GM23248 (cell line): ENCODE measurements at places on chromosomes 1 and 21. TPM values are rescaled to one million over a fixed set of nuclear protein-coding genes. Genes with fewer than 3 reads are reported as not detected.
A peak's percentile ranks its signal among the peaks of the same experiment; 100 is the strongest.

TCHH gene
- 0.22 TPM in 1 of 2 replicates, not detected in the other for total RNA-seq

E2F2 gene
- 1.1 and 1.2 TPM in 2 replicates for total RNA-seq

DNA sequence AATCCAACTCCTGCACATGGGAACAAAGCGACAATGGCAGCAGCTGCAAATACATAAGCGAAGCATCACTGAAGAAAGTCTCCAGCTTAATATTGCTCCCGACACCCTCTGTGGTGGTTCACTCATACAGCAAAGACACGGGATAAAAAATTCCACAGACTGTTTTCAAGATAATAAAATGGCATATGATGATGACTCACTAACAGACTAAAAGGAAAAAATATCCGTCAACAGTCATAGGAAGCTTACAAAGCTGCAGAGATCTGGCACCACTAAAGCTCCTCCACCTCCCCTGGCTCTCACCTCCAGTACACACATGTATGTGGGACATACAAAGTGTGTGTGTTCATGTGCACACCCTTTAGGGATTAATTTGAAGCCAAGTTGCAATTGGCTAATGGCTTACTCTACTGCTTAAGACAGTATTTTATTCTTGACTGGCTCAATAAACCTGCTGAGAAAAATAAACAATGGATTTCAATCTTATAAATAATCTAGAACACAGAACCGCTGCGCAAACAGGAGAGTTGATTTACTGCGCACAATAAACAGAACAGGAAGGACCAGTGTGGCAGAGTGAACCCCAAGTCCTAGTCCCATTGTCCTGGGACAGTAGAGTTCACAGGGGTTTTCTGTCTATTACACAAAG lies 94.4 kb downstream of the SLC45A1 start:
- H3K27ac ChIP-seq = peak overlapping the region; percentile 88
- no peaks in the 10 kb centered on the region; the same call in 1 of the 2 replicates for H3K36me3 ChIP-seq
- H3K27me3 ChIP-seq = no peaks in the 10 kb centered on the region
- H3K4me3 ChIP-seq = peak overlapping the region; percentile 35
- peaks cover 61% of the 10 kb centered on the region for H3K4me1 ChIP-seq

NT5C1A gene
- total RNA-seq = not detected in 2 replicates

GRCh38 chr1:247862756-247863155 lies 5.8 kb downstream of the TRIM58 start:
- no peaks in the 10 kb centered on the region for H3K27me3 ChIP-seq
- no peaks in the 10 kb centered on the region for H3K36me3 ChIP-seq
- H3K4me3 ChIP-seq = no peak overlapping the region
- no peak for DNase-seq
- no peak overlapping the region for H3K27ac ChIP-seq
- H3K4me1 ChIP-seq = no peaks in the 10 kb centered on the region

GRCh38 chr1:235968831-235969230 lies 96.1 kb downstream of the NID1 start:
- no peaks in the 10 kb centered on the region for H3K27me3 ChIP-seq
- DNase-seq = no peak
- H3K4me1 ChIP-seq = peaks cover 19% of the 10 kb centered on the region
- H3K36me3 ChIP-seq = no peaks in the 10 kb centered on the region

DNA sequence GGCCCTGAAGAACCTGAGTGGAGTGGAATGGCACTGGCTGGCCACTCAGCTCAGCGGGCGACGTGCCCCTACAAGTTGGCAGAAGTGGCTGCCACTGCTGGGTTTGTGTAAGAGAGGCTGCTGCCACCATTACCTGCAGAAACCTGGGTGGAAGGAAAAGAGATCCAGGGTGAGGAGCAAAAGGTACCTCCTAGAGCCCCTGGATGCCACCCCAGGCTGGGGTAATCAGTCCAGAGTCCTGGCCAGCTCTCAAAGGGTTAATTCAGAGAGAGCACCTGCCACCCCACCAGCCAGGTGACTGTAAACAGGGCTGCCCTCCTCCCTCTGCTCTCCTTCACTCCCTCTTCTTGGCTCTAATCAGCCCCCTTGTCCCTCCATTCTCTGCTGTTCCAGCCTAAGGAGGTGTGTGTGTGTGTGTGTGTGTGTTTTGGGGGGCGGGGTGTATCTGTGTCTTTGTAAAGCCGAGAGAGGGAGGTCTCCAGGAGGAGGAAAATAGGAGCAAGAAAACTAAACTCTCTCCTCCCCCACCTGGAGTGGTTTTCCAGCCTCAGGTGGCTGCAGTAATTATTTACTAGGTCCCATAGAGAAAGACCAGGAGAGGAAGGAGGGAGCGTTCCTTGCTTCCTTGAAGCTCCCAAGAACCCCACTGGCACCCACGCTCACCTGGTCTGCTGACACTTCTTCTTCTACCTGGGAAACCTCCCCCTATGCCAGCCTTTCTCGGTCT lies 12.6 kb downstream of the TRIM46 start:
- no peak for DNase-seq
- H3K4me1 ChIP-seq = no peaks in the 10 kb centered on the region

DNA sequence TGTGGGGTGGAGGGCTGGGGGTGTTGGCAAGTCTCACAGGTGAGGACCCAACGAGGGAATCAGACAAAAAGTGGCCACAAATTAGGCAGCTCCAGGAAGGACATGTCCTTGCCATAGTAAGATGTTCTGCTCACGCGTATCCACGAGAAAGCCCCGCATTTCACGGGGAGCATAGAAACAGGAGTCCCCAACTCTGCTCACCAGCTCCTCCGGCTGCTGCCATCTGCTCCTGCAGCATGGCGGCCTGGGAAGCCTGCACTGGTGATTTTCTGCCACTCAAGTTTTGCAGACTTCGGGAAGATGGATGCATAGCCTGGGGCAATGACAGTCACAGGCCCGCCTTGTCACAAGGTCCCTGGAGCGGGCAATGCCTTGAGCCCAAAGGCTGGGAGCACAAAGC lies 9.3 kb downstream of the TCP10L start:
- H3K4me1 ChIP-seq = no peaks in the 10 kb centered on the region
- no peaks in the 10 kb centered on the region for H3K36me3 ChIP-seq
- H3K4me3 ChIP-seq = no peak overlapping the region
- H3K27ac ChIP-seq = no peak overlapping the region
- H3K27me3 ChIP-seq = peaks cover 14% of the 10 kb centered on the region; the same call in 1 of the 2 replicates

GRCh38 chr1:212396638-212397037 lies 18.0 kb downstream of the PACC1 start:
- no peaks in the 10 kb centered on the region for H3K4me1 ChIP-seq
- no peak overlapping the region for H3K4me3 ChIP-seq
- H3K27ac ChIP-seq = no peak overlapping the region
- H3K36me3 ChIP-seq = no peaks in the 10 kb centered on the region
- no peaks in the 10 kb centered on the region for H3K27me3 ChIP-seq
- DNase-seq = peak; percentile 9

DNA sequence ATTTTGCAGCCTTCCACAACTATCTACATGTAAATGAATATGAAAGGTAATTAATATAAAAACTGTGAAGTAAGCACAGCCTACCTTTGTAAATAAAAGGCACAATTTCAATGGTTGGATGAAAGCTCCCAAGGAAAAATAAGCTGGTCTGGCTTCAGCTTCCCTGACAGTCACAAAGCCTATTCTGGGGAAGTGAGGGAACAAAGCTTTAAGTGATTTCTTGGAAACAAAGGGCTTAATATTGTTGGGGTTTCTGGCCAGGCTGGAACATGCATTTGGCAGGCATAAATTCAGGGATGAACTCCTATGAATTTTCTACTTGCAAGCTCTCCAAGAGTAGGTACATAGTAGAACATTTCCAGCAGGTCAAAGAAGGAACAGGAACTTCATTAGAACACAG lies 17.3 kb downstream of the BCAS2 start:
- DNase-seq = no peak
- no peak overlapping the region for H3K4me3 ChIP-seq
- no peak overlapping the region for H3K27ac ChIP-seq
- H3K4me1 ChIP-seq = no peaks in the 10 kb centered on the region

FMN2 gene
- 114 and 141 TPM in 2 replicates for total RNA-seq

GRCh38 chr1:234958066-234958705 lies 170.5 kb downstream of the TOMM20 start:
- no peak overlapping the region for H3K4me3 ChIP-seq
- H3K27me3 ChIP-seq = no peaks in the 10 kb centered on the region
- H3K36me3 ChIP-seq = no peaks in the 10 kb centered on the region
- DNase-seq = no peak

DNA sequence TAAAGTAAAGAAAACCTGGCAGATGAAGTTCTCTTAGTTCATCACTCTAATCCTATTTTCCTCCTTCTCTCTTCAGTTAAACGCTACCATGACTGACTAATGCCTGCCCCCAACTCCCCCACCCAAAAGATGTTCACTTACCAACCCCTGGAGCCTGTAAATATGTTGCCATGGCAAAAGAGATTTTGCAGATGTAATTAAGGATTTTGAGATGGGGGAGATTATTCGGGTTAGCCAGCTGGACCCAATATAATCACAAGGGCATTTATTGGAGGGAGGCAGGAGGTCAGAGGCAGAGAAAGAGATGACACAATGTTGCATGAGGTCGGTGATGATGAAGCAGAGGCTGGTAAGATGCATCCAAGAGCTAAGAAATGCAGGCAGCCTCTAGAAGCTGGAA lies 69.3 kb upstream of the PPP2R5A start:
- H3K27ac ChIP-seq = no peak overlapping the region
- H3K4me3 ChIP-seq = no peak overlapping the region
- peaks cover 18% of the 10 kb centered on the region for H3K4me1 ChIP-seq
- no peaks in the 10 kb centered on the region for H3K36me3 ChIP-seq
- H3K27me3 ChIP-seq = no peaks in the 10 kb centered on the region

- DNase-seq = no peak
- no peaks in the 10 kb centered on the region for H3K27me3 ChIP-seq
- no peak overlapping the region for H3K4me3 ChIP-seq
- no peak overlapping the region for H3K27ac ChIP-seq
- H3K4me1 ChIP-seq = no peaks in the 10 kb centered on the region; the same call in 1 of the 2 replicates
- no peaks in the 10 kb centered on the region for H3K36me3 ChIP-seq
Measured at GRCh38 chr1:1003618-1004419, 3.9 kb upstream of the HES4 start.

GRCh38 chr1:22547186-22547817 lies 16.0 kb upstream of the EPHA8 start:
- H3K27me3 ChIP-seq = peaks cover 29% of the 10 kb centered on the region
- H3K36me3 ChIP-seq = no peaks in the 10 kb centered on the region
- no peaks in the 10 kb centered on the region for H3K4me1 ChIP-seq
- no peak for DNase-seq
- H3K4me3 ChIP-seq = no peak overlapping the region

C1orf185 gene
- not detected in 2 replicates for total RNA-seq

TSPAN1 gene
- not detected in 2 replicates for total RNA-seq

DNA sequence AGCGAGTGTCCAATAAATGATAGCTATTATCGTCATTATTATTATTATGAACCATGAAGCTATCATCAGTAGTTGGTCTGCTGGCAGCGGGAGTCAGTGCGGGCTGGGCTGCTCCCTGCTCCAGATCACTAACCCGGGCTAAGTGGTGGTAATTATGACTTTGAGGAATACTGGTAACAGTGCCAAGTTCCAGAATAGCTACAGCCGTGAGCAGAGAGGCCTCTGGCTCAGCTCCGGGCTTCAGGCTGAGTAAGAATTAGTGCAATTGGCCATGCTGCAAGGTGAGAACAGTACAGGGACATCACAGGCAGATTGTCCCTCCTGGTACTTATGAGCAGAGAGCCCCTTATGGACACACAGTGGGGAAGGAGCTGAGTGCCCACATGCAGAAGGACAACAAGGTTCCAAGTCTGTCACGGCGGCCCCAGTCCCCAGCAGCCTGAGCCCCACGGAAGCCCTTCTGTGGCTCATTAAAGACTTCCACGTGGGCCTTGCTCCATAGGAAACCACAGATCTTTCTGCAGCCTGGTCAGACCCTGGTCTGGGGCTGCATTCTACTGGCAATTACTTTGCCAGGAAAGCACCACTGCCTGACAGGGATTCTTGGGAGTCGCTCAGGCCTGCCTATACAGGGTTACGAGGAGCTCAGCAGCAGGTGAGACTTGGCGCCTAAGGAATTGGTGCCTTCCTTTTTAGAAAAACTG lies 235.1 kb downstream of the RRAGC start:
- H3K36me3 ChIP-seq = no peaks in the 10 kb centered on the region
- no peak overlapping the region for H3K4me3 ChIP-seq
- H3K27me3 ChIP-seq = no peaks in the 10 kb centered on the region
- no peaks in the 10 kb centered on the region for H3K4me1 ChIP-seq
- H3K27ac ChIP-seq = no peak overlapping the region

- no peak overlapping the region for H3K4me3 ChIP-seq
- peak; percentile 13 for DNase-seq
- H3K27ac ChIP-seq = no peak overlapping the region
- H3K27me3 ChIP-seq = no peaks in the 10 kb centered on the region
Measured at GRCh38 chr1:233477359-233477758, 136.5 kb upstream of the KCNK1 start.

HS2ST1 gene
- total RNA-seq = 13.5 and 15.2 TPM in 2 replicates

- no peaks in the 10 kb centered on the region for H3K4me1 ChIP-seq
- no peaks in the 10 kb centered on the region for H3K36me3 ChIP-seq
- H3K27ac ChIP-seq = no peak overlapping the region
- peak; percentile 2 for DNase-seq
Measured at GRCh38 chr1:247535402-247535801, 838 bp downstream of the OR2C3 start.

NPR1 gene
- 0.25 TPM in 1 of 2 replicates, not detected in the other for total RNA-seq

GRCh38 chr1:81920245-81920740 lies 119.6 kb downstream of the ADGRL2 start:
- DNase-seq = peak; percentile 62
- peak overlapping the region; percentile 10; the same call in 1 of the 2 replicates for H3K27ac ChIP-seq
- H3K4me1 ChIP-seq = peaks cover 11% of the 10 kb centered on the region; the same call in 1 of the 2 replicates
- H3K27me3 ChIP-seq = no peaks in the 10 kb centered on the region
- peak overlapping the region; percentile 36 for H3K4me3 ChIP-seq

COL9A2 gene
- 0.89 and 2.8 TPM in 2 replicates for total RNA-seq
